ENCODE measurements at places on chromosomes 3 and 15.

DNA sequence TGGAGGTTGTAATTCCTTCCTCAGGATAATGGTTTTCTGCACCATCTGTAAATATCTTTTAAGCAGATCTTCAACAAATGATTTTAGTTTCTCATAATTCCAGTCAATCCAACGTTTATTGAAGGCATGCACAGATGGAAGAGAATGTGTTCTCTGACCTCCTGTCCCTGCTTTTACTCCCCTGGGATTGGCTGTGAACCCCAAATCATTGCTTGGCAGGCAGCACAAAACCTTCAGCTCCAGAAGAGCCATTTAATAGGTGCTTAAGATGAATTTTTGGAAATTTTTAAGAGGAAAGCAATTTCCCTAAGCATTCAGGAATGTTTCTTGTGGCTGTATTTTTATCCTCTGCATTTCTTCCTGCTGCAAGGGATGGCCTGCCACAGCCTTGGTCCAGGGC is 25.5 kb upstream of the THSD4 start:
- DNase-seq = no peak

GRCh38 chr3:170992854-170993253 is 33.7 kb downstream of the SLC2A2 start:
- DNase-seq = no peak

- DNase-seq = no peak
These were observed 79.2 kb downstream of the IL1RAP start for GRCh38 chr3:190593075-190593474.

DNA sequence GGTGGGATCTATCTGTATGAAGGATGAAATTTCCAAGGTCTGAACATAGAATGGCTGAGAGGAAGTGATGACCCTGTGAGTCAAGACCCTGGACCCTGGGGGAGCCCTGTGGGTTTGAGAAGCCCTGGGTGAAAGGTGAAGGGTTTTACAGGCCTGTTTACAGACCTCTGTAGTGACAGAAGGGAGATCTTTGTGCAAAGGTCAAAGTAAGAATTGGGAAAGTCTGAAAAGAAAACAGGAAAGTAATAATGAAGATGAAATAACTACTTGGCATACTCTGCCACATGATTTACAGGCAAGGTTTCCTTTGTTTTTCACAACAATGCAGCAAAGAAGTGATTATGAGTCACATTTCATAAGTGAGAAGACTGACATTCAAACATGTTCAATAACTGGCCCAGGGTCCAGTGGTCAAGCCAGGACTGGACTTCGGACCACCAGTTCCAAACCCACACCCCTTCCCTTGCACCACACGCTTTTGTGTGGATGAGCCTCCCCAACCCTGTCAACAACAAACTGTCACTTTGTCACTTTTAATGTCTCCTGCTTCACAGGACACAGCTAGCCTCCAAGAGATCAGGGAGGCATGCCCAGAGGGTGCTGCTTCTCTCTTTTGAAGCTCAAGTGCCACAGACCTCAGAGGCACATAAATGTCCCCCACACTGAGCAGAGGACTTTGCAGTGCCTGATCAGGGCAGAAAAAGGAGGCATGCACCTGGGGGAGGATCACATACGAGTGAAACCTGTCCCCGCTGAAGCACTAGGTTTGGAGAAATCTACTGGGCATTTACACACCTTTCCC is 21.5 kb downstream of the CD86 start:
- DNase-seq = peak; percentile 48

GRCh38 chr3:10263646-10264363 is 15.5 kb downstream of the TATDN2 start:
- DNase-seq = peak; percentile 36

GRCh38 chr3:110343945-110344344 is 727.7 kb upstream of the NECTIN3 start:
- no peak for DNase-seq

- DNase-seq = no peak
These were observed 70.7 kb upstream of the LARS2 start for GRCh38 chr3:45317710-45318109.

GRCh38 chr3:148089171-148089570 is 608.5 kb upstream of the AGTR1 start:
- DNase-seq = no peak

DNA sequence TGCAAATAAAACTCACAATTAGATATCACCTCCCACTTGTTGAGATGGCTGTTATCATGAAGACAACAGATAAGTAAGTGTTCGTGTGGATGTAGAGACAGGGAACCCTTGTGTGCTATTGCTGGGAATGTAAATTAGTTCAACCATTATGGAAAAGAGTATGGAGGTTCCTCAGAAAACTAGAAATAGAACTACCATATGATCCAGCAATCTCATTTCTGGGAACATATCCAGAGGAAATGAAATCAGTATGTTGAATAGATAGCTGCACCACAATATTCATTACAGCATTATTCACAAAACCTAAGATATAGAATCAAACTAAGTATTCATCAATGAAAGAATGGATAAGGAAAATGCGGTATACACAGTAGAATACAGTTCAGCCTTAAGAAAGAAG is 418.7 kb upstream of the CNTN6 start:
- no peak for DNase-seq

- no peak for DNase-seq
These were observed 17.0 kb upstream of the OR5K1 start for GRCh38 chr3:98445949-98446406.

DNA sequence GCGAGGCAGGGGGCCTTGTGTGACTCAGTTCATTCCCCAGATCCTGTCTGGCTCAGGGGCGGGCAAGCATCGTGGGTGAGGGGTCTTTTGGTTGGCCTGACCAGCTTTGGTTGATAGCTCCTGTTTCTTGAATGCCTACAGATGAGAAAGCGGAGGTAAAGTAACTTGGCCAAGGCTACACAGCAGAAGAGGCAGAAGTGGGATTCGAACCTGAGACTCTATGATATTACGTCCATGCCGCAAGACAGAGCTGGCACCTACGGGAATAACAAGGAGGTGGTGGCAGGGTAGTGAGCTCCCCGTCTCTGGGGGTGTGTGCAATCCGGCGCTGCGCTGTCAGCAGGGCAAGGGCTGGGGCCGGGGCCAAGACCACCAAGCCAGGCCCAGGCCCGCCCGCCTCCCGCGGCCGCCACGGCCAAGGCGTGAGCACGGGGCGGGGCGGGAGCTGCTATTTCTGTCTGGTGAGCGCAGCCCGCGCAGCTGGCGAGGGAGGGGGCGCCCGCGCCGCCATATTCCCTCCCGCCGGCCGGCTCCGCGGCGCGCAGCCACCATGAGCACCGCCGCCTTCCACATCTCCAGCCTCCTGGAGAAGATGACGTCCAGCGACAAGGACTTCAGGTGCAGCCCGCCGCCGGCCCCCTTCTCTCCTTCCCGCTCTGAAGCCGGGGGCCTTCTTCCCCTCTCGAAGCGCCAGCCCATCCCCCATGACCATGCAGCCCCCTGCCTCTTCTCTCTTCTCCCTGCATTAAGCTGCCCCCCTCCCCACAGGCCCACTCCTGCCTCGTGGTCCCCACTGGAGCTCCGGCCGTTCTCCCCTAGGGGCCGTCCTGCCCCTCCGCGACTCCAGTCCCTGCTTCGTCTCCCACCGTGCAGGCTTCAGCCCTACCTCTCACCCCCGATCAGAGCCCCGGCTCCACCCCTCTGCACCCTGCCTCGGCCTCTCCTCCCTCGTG is at the start of gene CAND2:
Gene CAND2, plus strand, starts transcription at position 510 of the 953 bp plus-strand sequence. Its CDS starts 41 bp downstream, at position 551.
- peak; percentile 73 for DNase-seq

DNA sequence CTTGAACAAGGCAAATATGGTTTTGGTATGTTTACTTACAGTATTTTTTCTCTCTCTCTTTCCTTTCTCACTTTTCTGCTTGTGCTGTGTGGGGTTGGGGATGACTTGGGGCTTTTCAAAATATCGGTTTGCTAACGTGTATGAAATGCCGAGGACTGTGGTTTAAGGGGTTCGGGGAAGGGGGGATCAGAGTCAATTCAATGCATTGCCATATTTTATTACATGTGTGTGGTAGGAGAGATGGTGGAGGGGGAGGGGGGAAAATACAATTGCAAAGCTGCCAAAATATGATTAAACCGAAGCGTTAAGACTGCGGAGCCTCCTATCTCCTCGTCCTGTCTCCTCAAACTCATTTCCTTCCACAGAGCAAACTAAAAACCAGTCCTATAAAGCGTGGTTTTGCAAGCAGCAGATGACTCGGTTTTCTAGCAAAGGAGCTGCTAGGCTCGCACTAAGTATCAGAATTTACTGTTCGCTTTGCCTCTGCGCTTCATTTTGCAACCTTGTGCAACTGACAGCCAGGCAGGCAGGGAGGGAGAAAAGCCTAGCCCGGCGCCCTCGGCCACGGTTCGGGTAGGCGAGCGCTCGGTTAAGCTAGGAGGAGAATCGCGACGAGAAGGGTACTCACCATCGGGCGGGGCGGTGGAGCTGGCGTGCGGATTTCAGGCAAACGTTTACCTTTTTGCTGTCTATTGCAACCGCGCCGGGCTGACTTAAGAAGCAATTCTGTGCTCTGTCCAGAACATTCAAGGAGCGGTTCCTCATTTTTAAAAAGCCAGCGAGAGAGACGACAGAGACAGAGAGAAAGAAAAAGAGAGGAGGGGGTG is 4.0 kb upstream of the NR2F2 start:
- no peak for DNase-seq

DNA sequence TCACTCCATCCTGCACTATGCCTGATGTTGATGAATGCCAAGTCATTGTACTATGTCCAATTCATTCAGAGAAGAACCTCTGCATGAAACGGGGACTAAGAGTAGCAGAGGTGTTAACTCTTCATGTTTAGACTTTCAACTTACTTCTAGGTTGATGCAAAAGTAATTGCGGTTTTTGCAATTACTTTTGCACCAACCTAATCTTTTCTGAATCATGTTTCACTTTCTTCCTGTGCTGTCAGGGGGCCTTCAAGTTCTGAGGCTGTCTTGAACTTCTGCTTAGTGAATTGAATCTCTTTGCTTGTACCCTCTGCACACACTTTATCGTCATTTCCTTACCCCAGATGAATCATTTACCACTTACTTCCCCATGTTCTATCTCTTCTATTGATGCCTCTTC is 636.2 kb downstream of the NAALADL2 start:
- no peak for DNase-seq

DNA sequence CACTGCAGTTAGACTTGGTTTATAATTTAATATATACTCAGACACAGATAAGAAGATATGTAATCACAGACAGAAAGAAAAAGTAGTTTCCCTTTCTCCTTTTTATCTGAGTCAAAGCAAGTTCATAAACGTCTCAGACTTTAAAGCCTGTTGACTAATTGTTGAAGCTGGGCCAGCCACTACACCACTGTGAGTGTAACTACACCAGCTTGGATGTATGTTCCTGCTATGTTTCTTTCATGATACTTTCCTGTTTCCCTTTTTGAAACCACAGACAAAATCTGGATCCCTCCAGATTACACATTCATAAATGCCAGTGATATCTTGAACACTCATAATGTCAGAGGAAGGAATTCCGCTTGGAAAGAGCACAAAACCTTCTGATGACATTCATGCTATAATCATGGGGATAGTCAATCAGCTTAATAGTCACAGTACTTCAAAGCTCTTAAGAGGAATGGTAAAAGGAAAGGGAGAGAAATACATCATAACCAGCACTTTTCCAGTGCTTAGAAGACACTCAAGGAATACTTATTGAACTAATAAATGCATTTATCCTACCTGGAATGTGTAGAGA is 32.0 kb downstream of the KCNMB2 start:
- DNase-seq = no peak

- no peak for DNase-seq
These were observed 21.0 kb downstream of the TMEM43 start for GRCh38 chr3:14145670-14146380.

- no peak for DNase-seq
These were observed 1.8 kb downstream of the NME9 start for GRCh38 chr3:138327831-138328230.

DNA sequence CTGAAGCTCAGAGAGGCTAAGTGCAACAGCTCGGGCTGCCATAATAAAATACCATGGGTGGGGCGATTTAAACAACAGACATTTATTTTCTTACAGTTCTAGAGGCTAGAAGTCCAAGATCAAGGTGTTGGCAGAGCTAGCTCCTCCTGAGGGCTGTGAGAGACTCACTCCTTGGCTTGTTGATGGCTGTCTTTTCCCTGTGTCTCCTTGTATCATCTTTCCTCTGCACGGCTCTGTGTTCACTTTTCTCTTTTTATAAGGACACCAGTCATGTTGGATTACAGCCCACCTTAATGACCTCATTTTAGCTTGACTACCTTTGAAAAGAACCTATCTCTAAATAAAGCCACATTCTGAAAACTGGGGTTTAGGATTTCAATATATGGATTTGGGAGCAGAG is 129.7 kb downstream of the RPL22L1 start:
- DNase-seq = no peak

DNA sequence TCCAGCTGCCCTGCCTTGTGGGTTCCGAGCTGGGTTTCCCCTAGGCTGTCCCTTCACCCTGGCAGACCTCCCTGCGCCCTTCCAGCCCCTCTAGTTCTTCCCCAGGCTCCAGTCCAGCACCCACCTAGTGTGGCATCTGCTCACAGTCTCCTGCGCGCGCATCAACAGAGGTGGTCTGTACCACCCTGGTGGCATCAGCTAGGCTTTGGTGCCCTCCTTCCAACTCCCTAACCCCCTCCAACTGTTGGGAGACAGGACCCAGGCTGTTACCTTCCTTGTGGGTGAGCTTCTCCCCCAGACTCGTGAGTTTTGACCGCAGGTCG is 8.0 kb downstream of the CALML4 start:
- DNase-seq = no peak

- no peak for DNase-seq
These were observed 78.5 kb downstream of the TRANK1 start for GRCh38 chr3:36866368-36866767.

DNA sequence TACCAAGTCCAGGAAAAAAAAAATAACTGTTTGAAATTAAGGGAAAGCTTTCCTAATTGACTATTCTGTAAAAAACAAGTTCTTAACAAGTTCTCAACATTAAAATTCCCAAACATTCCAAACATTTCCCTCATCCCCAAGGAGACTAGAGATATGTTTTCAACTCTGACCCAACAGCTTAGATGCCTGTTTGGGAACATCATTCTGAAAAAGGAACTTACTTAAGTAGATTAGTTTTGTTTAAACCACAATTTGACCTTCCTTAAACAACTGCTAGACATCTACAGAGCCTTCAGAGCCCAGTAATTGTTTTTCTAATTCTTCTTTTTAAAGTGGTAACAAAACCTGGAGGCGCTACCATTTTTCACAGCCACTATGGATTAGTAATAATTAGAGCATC is 12.8 kb downstream of the UBR1 start:
- no peak for DNase-seq

GRCh38 chr3:8441969-8442559 is 59.6 kb upstream of the LMCD1 start:
- DNase-seq = peak; percentile 12

- no peak for DNase-seq
These were observed 1.5 kb upstream of the FSIP1 start for GRCh38 chr15:39784125-39784524.

GRCh38 chr3:168002786-168003368 is 92.8 kb downstream of the GOLIM4 start:
- no peak for DNase-seq

GRCh38 chr3:130760922-130761321 is 14.3 kb upstream of the PIK3R4 start:
- DNase-seq = no peak

DNA sequence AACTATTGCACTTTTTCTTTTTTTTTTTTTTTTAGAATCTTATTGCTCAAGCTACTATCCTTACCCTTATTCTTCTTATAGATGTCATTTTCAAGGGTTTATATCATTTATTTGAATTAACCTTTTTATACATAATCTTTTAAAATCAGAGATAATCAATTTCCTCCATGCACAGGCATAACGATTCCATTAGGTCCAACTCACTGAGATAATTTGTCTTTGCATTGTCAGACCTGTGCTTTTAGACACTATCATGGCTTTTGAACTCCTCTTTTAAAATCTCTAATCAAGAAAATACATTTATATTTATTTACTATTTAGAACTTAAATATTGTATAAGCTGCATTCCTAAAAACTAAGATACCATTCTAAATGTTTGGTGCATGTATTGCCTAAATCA is 1454.9 kb downstream of the ZPLD1 start:
- no peak for DNase-seq

Measured in OCI-LY7 (cell line).